Glomerular endothelial cell (primary cell): ENCODE measurements at places on chromosomes 13 and 19. TPM values are rescaled to one million over a fixed set of nuclear protein-coding genes. Genes with fewer than 3 reads are reported as not detected.

The DAPK3 gene
- 208 and 281 TPM in 2 replicates for total RNA-seq

The CYP2A6 gene
- total RNA-seq: not detected in 2 replicates

The ZNF497 gene
- total RNA-seq: 0.58 and 1.2 TPM in 2 replicates

The IGFL1 gene
- not detected in 2 replicates for total RNA-seq

The ZNF304 gene
- 6.3 and 7.2 TPM in 2 replicates for total RNA-seq

The ZNF583 gene
- total RNA-seq: 1.9 and 6.4 TPM in 2 replicates

The ZNF135 gene
- 1.2 and 2.4 TPM in 2 replicates for total RNA-seq

The TRPM4 gene
- 35.5 and 39.5 TPM in 2 replicates for total RNA-seq

GRCh38 chr13:114145256-114145655, 12.8 kb upstream of the RASA3 start:
- DNase-seq: no peak

GRCh38 chr13:77449265-77449664, 86.2 kb upstream of the SCEL start:
- DNase-seq: no peak

DNA sequence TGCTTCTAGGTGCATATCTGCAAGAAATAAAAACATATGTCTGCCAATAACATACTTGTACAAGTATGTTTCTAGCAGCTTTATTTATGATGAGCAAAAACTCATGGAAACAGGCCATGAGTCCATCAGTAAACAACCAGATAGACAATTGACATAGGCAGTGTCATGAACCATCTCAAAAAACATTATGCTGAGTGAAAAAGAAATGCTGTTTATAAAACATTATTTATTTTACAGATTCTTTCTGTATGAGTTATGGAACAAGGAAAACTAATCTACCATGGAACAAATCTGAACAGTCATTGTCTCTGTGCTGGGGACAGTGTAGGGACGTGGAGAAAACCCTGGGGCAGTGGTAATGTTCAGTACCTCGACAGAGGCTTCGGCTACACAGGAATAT, 283.9 kb downstream of the UQCRFS1 start:
- DNase-seq: no peak

DNA sequence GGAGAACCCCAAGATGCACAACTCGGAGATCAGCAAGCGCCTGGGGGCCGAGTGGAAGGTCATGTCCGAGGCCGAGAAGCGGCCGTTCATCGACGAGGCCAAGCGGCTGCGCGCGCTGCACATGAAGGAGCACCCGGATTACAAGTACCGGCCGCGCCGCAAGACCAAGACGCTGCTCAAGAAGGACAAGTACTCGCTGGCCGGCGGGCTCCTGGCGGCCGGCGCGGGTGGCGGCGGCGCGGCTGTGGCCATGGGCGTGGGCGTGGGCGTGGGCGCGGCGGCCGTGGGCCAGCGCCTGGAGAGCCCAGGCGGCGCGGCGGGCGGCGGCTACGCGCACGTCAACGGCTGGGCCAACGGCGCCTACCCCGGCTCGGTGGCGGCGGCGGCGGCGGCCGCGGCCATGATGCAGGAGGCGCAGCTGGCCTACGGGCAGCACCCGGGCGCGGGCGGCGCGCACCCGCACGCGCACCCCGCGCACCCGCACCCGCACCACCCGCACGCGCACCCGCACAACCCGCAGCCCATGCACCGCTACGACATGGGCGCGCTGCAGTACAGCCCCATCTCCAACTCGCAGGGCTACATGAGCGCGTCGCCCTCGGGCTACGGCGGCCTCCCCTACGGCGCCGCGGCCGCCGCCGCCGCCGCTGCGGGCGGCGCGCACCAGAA, 1.1 kb downstream of the SOX1 start:
- no peak for DNase-seq

DNA sequence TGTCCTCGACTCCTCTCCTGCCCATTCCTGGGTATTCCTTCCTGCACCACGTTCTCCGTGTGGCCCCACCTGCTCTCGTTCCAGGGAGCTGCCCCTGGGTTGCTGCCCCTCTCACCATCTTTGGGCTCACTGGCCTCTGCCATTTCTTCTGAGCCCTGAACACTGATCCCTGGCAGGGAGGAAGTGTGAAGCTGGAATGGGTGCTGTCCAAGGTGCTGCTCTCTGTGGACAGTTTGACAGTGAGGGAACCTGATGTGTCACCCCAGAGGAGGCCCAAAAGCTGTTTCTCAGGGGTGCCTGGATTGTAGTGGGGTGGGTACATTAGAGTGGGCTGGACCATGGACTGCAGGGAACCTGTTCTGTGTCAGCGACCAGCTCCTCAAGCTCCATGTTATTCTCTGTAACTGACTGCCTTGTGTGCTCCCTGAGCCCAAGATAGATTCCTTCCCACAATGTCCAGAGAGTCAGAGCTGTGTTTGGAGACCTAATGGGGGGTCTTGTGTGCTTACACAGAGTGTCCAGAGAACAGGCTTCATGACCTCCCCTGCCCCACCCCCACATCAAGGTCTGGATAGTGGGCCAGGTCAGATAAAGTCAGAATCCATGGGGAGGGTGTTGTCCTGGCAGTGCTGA, 7.2 kb upstream of the CEACAM8 start:
- peak; percentile 3 for DNase-seq

GRCh38 chr13:65454403-65454802, 1775.7 kb downstream of the PCDH9 start:
- DNase-seq: no peak

DNA sequence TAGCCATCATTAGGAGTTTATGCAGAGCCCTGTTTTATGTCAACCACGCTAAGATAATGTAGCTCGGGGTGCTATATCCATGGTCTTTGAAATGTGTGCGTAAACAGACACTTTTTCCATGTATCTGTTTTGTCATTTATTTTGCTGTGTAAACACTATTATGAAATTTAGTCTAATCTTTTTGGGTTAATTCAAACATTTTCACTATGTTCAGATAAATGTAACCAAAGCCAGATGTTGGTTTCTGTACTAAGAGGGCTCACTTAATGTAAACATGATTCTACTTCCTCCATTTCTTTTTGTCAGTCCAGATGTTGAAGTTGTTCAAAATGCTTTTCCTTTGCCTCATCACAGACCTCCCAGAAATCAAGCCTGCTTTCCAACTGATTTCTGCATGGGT, 499.5 kb upstream of the GPC6 start:
- no peak for DNase-seq

GRCh38 chr19:29623726-29624488, 17.8 kb downstream of the POP4 start:
- no peak for DNase-seq

- DNase-seq: no peak
Measured at GRCh38 chr13:112709825-112710783, 20.3 kb downstream of the ATP11A start.

DNA sequence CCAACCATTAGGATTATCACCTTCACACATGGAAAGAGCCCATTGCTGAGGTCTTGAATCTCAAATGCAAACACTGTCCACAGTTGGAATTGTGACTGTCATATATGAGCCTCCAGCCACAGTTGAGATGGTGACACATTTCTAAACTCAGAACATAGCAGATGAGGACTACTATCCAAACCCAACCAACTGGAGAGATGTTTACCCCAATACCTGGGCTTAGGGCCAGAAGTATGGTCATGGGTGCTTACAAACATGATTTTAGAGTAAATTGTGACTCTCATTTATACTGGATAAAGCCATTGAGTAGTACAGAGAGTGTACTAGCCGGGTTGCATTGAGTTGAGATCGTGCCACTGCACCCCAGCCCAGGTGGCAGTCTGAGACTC, 14.0 kb upstream of the ZNF681 start:
- no peak for DNase-seq

GRCh38 chr13:47190696-47191305, 293.9 kb upstream of the HTR2A start:
- DNase-seq: no peak

GRCh38 chr19:19410553-19411550, 5.4 kb downstream of the GATAD2A start:
- no peak for DNase-seq

DNA sequence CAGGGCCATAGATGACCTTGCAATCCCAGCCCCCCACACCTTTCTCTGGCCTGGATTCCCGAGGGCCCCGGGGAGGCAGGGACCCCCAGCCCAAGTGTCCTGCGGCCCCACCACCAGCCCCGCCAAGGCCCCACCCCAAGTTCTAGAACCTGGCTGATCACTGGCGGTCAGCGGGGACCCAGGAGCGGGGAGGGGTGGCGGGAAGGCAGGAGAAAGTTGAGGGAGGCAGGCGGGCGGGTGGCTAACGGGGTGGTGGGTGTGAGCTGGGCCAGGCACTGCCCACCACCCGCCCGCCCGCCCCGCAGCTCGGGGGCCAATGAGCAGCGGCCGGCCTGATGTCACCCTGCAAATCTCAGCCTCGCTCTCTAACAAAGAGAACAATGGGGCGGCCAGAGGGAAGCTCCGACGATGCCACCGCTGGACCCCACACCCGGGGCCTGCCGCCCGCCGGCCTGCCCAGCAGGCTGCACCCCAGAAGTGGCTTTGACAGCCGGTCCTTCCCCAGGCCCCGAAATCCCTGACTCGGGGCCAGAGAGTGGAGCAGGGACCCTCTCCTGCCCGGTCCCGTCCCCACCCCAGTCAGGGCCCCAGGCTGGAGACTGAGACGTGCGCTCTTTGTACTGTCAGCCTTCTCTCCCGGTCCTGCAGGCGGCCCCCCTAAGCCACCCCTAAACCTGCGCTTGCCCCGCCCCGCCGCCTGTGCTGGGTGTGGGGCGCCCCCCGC, 1.6 kb downstream of the MEX3D start:
- DNase-seq: no peak

GRCh38 chr19:51531349-51532315, at the start of gene SIGLEC6:
Gene SIGLEC6 (minus strand): TSS chr19:51531670. CDS start chr19:51531648, 22 bp downstream.
- DNase-seq: no peak

DNA sequence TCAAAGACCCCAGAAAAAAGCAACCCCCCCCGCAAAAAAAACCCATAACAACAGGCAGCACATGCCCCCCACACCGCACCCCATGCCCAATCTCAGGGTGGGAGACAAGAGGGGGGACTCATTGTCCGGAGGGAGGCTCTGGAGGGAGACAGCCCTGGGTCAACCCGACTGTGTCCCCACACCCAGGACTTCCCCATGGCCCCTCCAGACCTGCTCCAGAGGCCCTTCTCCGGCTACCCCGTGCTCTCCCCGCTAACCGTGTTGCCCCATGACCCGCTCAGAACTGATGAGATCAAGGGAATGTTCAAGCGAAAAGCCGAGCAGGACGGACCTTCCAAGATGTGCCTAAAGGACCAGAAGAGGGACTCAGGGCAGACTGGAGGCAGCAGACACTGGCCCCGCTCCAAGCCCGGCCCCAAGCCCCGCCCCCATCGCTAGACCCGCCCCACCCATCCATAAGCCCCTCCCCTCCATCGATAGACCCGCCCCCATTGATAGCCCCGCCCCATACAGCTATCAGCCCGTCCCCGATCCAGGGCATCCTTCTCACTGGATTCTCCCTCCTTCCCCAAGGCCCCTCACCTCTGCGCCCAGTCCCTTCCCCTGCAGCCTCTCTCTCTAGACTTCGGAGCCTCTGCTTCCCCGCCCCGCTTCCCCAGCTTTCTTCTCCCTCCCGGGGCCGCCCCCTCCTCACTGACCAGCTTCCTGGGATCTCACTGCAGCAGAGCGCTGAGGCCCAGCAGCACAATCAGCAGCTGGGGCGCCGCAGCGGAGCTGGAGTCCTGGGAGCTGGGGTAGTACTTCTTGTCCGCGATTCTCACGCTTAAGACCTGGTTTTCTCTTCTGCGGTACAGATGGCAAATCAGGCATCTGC, 2.2 kb downstream of the BST2 start:
- DNase-seq: no peak

- DNase-seq: no peak
Measured at GRCh38 chr19:55930996-55931515, 1.1 kb downstream of the NLRP13 start.

- no peak for DNase-seq
Measured at GRCh38 chr19:677201-677600, 1.0 kb downstream of the FSTL3 start.
